CD4-positive, alpha-beta T cell treated with Interferon gamma for 1 hour (primary cell): ENCODE measurements at places on chromosomes 3 and 15.

DNA sequence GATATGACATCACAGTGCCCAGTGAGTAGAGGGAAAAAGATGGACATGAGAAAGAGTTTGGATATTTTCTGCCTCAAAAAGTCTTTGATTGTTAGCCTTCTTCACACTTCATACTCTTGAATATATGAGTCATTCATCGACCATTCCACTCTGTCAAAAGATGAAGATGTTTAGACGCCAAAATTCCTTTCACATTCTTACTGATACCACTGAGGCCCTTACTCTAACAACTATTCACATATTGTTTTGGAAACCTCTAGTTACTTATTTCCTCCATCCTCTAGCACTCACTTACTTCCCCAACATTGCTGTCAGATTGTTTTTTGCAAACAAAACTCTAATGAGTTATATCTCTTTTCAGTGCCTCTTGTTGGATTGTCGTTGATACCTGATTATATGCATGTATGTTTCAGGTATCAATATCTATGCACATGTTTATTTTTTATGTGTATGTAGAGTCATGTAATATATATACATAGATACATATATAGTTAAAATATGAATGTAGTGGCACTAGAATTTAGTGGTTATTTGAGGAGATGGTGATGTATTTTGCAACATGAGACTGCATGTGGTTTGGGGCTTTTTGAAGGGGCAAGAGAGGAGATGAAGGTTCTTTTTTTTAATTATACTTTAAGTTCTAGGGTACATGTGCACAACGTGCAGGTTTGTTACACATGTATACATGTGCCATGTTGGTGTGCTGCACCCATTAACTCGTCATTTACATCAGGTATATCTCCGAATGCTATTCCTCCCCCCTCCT lies 40.0 kb upstream of the OR5H6 start:
- DNase-seq: no peak

GRCh38 chr3:46019707-46020106 lies 7.6 kb downstream of the XCR1 start:
- DNase-seq: no peak

GRCh38 chr15:85408270-85408746 lies 27.9 kb downstream of the AKAP13 start:
- DNase-seq: peak; percentile 11

DNA sequence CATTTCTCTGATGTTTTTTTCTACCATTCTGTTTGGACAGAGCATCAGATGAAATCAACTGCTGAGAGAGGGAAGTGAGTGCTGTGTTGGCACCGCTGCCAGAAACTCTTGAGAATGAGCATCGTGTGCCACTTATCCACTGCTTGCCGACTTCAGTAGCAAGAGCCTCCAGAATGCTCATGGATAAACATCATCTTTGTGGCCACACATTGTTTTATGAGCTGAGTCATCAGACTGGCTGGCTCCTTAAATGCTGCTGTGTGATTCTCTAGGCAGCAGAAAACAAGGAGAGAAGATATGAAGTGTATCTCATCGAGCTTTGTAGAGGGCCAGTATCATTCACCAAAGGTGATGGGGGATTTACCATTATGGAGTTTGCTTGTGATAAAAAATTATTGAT lies 3.4 kb upstream of the DOCK3 start:
- DNase-seq: no peak

DNA sequence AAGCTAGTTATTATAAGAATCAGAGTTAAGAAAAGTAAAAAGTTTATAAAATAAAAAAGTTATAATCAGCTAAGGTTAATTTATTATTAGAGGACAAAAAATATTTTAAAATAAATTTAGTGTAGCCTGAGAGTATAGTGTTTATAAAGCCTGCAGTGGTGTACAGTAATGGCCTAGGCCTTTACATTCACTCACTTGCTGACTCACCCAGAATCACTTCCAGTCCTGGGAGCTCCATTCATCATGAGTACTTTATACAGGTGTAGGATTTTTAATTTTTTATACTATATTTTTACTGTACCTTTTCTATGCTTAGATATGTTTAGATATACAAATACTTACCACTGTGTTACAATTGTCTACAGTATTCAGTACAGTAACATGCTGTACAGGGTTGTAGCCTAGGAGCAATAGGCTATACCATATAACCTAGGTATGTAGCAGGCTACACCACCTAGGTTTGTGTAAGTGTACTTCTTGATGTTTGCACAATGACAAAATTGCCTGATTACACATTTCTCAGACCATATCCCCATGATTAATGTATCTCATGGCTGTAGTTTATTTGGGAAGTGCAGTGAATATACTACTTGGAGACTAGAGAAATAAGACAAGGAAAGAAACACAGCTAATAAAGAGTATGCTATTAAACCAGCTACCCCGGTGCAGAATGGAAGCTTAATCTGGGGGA lies 101.9 kb upstream of the GALNT15 start:
- DNase-seq: no peak

- no peak for DNase-seq
Observed at GRCh38 chr3:190855151-190855550, 7.3 kb downstream of the GMNC start.

- DNase-seq: no peak
Observed at GRCh38 chr3:180802837-180803236, 109.6 kb upstream of the FXR1 start.

GRCh38 chr15:61857169-61857829 lies 202.9 kb downstream of the VPS13C start:
- DNase-seq: no peak

- no peak for DNase-seq
Observed at GRCh38 chr15:85555875-85556617, 175.6 kb downstream of the AKAP13 start.

DNA sequence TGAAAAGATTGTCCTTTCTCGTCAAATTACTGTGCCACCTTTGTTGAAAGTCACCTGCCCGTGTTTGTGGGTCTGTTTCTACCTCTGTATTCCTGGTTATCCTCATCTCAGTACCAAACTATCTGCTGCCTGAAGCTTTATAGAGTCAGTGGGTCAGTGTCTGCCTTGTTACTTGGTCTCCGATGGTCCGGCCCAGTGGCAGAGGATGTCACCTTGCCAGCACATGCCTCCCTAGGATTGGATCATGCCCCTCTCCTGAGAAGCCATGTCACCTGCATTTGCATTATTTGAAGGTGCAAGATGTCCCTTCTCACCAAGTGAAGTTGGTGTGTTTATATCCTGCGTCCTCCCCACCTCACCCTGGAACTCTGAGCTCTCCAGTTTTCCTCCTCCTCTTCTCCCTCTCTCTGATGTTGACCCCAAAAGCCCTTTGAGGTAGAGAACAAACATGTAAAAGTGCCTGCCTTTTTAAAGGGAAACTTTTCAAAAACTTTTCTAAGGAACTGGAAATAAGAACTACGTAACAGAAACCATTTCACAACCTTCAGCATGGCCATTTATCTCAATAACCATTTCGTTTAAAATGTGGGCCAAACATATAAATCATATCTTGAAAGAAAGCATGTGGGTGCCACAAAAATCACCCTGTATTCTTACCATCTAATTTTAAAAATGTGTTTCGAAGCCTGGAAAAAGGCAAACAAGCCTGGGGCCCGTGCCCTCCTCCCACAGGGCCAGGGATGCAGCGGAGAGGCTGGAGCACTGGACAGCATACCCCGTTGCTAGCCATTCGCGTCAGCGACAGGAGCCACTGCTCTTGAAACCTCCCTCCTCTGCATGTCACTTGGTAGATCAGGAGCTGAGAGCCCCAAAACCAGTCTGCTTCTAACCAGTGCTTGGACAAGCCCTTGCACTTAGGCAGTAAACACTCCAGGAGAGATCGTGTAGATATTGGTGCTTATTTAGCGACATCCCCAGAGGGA lies 102.1 kb downstream of the VGLL4 start:
- no peak for DNase-seq

DNA sequence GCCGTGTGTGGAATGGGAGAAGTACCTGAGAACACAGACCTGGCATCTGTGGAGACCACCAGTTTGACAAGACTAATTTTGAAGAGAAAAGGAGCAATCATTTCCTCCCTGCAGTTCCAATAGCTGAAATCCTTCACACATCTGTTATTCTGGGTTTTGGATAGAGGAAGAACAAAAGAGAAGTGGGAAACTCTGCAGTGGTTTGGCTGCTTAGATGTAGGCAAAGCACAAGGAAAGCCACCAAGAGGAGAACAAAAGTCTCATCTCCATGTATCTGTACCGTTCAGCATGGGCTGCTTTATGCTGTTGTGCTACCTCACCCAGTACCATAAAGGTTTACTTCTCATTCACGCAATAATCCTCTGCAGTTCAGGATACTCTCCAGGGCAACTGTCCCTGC lies 153.1 kb upstream of the COL8A1 start:
- DNase-seq: no peak

- DNase-seq: no peak
Observed at GRCh38 chr15:47961401-47962090, 159.2 kb upstream of the SLC24A5 start.

DNA sequence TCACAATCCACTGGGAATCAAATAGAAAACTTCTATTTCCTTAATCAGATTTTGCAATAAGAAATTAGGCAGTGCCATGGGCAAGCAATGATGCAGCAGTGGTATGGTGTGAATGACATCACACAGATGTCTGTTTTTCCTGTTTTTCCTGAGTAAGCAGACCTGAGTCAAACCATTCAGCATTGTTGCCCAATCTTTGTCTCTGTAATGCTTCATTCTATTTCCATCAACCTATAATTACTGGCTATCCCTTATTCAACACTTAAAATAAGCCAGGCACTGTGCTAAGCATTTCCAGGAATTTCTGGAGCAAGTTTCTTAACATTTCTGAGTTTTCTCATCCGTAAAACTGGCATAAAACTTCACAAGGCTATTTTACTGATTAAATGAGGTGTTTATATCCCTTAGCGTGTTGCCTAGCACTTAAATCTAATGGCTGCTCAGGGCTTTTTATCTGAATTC lies 11.3 kb upstream of the OXSR1 start:
- DNase-seq: no peak

DNA sequence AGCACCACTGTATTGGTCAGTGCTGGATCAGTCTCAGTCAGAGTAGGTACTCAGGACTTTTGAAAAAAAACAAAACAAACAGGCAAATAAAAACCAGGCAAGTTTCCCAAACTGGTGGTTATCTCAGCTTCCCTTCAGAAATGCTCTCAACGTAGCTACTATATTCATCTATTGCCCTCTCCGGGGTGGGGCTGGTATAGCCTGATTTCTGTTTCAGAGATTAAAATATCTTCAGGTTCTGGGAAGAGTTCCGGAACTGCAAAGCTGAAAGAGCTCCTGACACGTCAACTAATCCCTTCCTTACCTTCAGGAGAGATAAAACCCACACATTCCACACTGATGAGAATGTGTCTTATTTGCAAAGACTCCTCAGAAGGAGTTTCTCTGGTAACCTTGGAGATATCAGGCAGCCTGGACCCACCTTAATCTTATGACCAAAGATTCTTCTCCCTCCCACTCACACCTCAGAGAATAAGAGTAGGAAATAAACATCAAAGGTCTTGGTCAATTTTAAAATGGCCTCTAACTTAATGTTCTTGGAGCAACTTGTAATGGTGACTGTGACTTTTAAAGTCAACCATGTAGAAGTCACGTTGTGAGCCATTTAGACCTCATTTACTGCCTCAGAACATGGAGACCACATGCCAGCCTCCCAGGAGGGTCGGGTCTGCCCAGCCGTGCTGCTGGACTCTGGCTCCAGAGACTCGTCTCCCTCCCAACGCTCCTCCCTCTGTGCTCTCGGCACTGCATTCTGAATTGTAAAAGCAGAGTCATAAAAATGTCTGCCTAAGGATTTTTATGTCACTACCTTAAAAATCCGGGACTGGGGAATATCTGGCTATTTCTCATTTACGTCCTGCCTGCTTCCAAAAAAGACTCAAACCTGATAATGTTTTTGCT lies 53.8 kb downstream of the CDCP1 start:
- DNase-seq: no peak

- no peak for DNase-seq
Observed at GRCh38 chr3:21020681-21021080, 730.3 kb downstream of the ZNF385D start.

GRCh38 chr3:193879864-193880242 lies 256.1 kb upstream of the HES1 start:
- no peak for DNase-seq

GRCh38 chr3:150464684-150465083 lies 56.6 kb downstream of the TSC22D2 start:
- DNase-seq: no peak

DNA sequence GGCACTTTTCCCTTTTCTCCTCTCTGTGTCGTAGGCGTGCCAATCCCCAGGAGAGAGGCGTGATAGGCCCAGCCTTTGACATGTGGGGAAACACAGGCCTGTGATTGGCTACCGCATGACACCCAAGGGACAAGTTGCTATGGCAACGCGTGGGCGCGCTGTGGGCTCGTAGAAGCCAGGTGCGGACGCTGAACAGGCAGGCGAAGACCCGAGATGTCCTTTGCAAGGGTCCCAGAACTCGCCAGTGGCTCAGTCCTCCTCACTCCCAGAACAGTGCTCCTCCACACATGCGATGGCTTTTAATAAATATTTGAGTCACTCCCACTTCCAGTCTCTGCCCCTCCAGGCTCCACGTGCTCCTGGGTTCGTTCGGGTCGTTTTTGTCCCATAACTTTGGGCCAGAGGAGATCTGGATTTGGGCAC lies 4.2 kb downstream of the SLC51B start:
- peak; percentile 91 for DNase-seq

GRCh38 chr15:42175671-42176070 lies 19.2 kb upstream of the PLA2G4F start:
- no peak for DNase-seq

GRCh38 chr3:123297627-123297899 lies 95.8 kb downstream of the SEC22A start:
- no peak for DNase-seq

DNA sequence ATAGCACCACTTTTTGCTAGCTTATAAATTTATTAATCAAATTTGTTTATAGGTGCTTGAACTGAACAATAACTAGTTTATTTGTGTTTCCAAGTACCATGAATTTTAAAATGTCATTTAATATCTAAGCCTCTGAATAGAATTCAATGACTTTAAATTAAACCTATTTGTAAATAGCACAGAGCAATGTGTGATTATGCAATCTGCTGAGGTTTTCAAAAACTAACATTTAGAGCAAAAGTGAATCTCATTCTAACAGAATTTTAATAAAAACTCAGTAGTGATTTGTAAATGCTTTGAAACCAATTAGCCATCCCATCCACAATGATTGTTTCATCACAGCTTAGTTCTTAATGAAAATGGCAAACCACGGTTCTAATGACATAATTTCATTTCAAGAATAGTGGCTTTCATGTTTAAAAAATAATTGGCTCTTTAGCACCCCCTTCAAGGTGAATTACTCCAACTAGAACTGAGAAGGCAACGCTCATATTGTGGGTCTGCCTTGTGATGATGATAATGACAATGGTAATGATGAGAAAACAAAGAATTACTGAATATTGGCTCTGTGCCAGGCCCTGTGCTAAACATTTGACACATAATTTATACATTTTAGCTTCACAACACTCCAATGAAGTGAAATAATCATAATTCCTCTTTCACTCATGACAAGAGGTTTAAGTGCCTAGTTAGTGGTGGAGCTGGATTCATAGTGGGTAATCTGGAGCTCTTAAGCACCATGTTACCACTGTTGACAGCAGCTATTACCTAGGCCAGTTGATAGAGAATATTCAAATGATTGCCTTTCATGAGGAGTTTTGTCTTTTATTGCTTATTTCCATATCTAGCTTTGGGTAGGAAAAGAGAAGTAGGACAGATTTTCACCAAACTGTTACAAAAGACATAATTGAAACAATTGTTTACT lies 145.7 kb downstream of the RBMS3 start:
- DNase-seq: no peak
